ENCODE measurements at places on chromosomes 12 and 14.

GRCh38 chr12:87879141-87879540 lies 150.1 kb downstream of the C12orf50 start:
- DNase-seq = no peak

- DNase-seq = peak; percentile 68
These were observed 58.6 kb downstream of the TBX3 start for GRCh38 chr12:114625294-114625851.

DNA sequence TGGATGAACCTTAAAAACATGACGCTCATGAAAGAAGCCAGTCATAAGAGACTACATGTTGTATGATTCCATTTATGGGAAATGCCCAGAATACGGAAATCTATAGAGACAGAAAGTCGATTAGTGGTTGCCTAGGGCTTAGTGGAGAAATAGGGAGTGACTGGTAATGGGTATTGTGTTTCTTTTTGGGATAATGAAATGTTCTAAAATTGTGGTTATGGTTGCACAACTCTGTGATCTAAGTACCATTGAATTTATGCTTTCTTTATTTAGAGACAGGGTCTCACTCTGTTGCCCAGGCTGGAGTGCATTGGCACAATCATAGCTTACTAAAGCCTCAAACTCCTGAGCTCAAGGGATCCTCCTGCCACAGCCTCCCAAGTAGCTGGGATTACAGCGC lies 8.0 kb downstream of the RBMS2 start:
- peak; percentile 42 for DNase-seq

GRCh38 chr12:118959348-118959747 lies 22.0 kb upstream of the SRRM4 start:
- DNase-seq = no peak

GRCh38 chr14:105087308-105087962 lies 22.2 kb upstream of the GPR132 start:
- DNase-seq = peak; percentile 82

DNA sequence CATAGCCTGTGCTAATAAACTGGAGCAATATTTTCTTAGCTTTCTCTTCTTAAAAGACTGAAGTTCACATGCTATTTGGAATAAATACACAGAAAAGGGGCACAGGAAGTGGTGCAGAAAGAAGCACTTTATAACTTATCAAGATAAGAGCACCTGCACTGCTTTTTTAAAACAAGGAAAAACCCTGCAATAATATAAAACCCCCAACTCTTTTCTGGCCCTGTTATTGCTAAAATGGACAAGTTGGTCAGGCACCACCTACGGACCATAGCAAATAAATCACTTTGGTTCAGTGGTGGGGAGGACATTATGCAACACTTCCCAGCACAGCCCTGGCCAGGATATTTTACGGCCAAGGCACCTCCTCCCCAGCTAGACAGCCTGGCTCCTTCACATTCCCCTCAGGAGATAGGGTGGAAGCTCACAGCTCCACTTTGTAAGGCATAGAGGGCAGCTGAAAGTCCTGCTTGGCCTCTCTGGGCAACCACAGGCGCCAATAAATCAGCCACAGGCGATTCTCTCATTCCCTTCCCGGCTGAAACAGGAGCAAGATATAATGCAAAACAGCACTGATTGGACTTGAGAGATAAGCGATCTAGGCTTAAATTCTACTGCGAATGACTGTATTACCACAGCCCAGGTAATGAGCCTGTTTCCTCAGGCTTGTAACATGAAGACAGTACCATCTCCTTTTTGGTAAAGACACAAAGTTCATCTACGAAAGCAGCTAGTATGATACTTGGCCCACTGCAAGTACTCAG lies 2.0 kb downstream of the ZBTB25 start:
- peak; percentile 78 for DNase-seq

GRCh38 chr14:74963178-74963704 lies 7.8 kb upstream of the PGF start:
- DNase-seq = no peak

GRCh38 chr14:83260751-83261150 lies 1727.1 kb upstream of the SEL1L start:
- peak; percentile 51 for DNase-seq

- DNase-seq = no peak
These were observed 38.5 kb upstream of the MDM1 start for GRCh38 chr12:68370667-68371066.

DNA sequence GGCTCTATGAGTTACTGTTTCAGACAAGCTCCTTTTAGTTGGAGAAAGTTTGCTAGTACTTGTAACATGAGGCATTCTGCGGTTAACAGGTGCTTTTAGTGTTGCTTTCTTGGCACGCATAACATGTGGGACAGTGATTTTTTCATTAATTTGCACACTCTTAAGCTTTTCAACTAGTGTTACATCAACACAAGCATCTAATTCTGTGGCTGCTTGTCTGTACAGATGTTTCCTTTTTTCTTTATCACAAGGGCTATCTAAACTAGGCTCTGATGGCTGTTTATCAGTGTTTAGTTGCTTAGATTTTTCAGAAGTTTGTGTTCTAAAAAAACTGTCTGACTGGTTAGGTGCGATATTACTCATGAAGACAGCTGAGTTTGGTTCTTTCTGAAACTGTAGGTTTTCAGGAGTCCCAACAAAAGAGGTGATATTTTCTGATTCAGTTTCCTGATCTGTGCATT lies 120.1 kb downstream of the RALGAPA1 start:
- no peak for DNase-seq

- no peak for DNase-seq
These were observed 364.9 kb downstream of the GALC start for GRCh38 chr14:87628129-87628528.

GRCh38 chr12:111443086-111443485 lies 37.4 kb downstream of the SH2B3 start:
- DNase-seq = no peak

- no peak for DNase-seq
These were observed 5.3 kb downstream of the CHGA start for GRCh38 chr14:92928258-92928629.

- DNase-seq = peak; percentile 56
These were observed 170.6 kb downstream of the CRADD start for GRCh38 chr12:93847517-93848474.

DNA sequence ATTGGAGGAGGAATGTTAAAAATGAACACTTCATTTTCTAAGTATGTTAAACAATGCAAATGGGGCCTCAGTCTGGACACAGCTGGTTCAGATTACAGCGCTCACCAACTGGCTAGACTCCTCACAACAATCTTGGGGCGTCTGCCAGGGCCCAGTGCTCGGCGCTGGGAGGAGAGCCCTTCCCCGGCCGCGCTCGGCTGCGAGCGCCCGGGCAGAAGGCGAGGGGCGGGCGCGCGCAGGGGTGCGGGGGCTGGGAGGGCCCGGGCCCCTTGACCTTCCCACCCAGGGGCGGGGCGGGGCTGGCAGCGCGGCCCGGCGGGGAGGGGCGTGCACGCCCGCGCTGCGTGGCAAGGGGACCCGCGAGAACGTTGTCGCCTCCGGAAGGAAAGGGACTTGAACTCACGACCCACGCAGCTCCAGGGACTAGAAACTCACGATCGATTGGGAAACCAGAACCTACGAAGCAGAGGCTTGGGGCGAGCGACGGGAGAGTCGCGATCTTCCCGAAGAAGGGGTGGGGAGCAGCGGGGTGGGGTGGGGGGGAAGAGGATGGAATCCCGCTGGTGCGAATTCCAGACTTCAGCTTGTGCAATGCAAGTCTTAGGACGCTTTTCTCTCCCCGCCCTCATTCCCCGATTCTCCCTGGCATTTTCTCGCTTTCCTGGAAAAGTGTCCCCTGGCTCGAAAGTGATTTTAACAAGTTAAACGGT lies at the start of gene FBLN5:
Gene FBLN5, minus strand, starts transcription at position 220 of the 710 bp plus-strand sequence. CDS start 465 bp downstream, outside the sequence.
- peak; percentile 89 for DNase-seq

GRCh38 chr12:81209012-81209411 lies 131.1 kb downstream of the ACSS3 start:
- DNase-seq = peak; percentile 26

DNA sequence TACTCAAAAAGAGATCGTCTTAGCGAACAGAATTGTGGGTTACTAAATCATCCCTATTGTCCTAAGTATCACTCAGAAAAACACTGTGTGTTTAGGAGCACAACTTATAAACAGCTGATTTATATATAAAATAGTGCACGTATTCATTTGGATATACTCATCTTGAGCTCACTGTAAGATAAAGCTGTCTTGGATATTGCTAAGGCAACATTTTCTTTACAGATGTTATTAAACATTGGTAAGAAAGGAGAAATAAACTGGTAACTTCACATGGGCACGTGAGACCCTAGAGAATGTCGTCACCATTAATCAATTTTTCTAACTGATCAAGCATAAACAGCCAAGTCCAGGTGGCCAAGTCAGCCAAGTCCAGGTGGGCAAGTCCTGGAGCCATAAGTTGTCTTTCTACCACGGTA lies 1.7 kb downstream of the PAWR start:
- DNase-seq = no peak

GRCh38 chr12:25307818-25308217 lies 57.1 kb upstream of the KRAS start:
- DNase-seq = no peak

- DNase-seq = no peak
These were observed 2.6 kb downstream of the ELK3 start for GRCh38 chr12:96196781-96197180.

DNA sequence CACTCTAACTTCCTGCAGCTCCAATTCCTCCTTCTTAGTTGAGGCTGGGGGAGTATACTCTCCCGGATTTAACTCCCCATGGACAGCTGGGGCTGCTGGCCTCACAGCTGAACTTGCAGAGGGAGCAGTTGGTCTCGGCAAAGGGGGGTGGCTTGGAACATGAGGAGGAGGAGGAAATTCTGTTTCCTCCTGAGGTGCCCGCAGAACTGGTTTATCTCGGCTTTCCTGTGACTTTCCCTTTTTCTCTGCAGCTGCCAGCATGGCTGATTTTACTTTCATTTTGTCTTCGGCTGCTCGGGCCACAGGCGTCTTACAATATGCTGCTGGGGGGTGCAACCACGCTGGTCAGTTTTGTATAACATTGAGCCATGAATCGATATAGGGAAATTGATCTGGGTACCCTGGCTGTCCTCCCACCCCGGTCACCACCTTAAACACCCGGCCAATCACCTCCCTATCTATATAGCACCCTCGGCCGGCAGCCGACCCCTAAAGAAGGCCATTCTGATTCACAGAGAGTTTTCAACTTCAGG lies 1317.6 kb downstream of the TMEM121 start:
- DNase-seq = no peak

DNA sequence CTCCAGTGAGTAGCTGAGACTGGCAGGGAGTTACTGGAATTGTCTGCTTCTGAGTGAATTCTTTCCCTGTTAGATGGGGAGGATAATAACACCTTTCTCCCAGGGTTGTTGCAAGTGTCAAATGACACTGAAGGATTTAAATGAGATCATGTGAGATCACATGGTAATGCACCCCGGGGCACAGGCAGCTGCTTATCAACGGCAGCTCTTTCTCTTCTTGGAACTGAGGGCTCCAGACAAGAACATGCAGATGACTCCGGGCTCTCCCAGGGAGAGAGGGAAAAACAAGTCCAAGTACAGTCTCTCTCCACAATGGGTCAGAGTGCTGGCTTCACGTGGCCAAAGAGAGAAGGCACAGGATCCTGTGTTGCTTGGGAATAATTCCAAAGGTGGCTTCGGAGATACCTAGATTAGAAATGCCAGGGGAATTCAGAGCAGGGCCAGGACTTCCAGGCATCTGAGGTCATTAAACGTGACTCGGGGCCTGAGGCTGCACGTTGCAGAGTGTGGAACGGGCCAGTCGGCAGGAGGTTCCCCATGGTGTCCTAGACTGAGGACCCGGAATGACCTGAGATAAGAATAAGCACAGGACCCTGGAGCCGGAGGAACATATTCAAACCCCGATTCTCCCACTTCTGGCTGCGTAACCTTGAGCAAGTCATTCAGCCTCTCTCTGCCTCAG lies 109.2 kb downstream of the PRMT8 start:
- no peak for DNase-seq

DNA sequence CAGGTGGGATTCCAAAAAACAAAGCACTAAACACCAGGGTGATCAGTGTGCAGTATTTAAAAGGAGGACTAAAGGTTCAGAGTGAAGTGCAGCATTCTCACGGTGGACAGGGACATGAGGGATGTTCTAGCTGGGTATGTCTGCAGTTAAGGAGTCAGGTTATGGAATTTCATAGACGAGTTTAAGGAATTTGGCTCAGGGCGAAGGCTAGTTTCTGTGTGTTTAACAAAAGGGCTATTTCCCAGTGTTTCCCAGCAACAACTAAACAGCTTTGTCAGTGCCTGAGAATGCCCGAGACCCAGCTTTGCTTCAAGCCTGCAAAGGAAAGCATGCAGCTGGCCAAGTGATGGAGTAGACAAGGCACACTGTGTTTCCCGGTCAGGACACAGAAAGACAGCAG lies 7.0 kb downstream of the KRT1 start:
- no peak for DNase-seq

GRCh38 chr12:56120158-56120846 lies 2.2 kb downstream of the ZC3H10 start:
- peak; percentile 35 for DNase-seq

DNA sequence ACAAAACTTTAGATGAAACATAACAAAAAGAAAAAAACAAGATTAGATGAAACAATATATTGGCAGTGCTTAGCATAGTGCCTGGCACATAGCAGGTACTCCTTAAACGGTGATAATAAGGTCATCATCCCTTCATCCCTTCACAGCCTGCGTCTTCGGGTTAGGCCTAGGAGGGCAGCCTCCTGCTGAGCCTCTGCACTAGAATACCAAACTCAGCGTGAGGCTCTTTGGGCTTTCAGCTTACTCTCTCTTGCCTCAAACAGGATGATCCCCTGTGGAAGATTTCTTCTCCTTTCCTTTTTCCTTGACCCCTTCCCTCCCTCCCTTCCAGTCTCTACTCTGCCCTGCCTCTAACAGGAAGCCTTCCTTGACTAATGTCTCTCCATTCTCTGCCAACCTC lies 14.4 kb upstream of the FIGNL2 start:
- no peak for DNase-seq

DNA sequence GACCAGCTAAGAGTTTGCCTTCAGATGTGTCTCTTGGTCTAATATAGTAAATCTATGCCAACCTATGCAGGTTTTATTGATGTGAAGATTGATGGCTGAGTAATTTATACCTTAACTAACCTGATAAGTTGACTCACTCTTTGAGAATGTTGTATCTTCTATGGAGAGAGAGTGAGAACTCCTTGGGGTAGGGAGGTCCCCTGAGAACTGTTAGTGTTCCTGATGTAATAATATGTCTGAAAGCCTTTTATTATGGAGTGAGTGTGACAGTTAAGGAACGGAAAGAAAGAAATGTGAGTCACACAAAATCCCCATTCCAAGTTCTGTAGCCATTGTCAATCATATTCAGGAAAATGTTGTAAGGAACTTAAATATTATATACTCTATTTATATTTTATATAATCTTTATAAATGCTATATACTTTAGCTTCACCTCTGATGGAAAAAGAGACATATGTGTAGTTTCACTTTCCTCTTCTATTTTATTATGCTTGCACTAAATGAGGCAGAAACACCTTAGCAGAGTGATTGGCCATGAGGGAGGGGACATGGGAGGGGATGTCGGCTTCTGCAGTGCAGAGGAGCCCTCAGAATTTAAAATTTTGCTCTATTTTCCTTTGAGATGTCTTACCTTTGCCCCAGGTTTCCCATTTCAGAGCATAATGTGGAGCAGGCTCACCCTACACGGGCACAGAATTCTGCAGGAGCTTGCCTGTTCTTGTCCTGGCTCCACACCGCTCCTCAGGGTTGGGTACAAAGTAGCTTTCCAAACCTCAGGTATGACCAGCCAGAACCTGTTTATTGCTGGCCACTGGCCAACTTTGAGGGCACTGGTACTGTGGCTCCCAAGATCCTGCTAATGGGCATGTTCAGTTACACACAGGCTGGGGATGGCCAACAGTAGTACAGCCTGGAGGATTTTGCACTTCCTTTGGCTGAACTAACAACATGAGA lies 57.7 kb downstream of the ARF6 start:
- no peak for DNase-seq

Data from iris pigment epithelial cell (primary cell).